ENCODE measurements at places on chromosomes 12 and 14. TPM values are rescaled to one million over a fixed set of nuclear protein-coding genes. Genes with fewer than 3 reads are reported as not detected.
A peak's percentile ranks its signal among the peaks of the same experiment; 100 is the strongest.

GRCh38 chr14:71952381-71953363, 20.4 kb downstream of the RGS6 start:
- no peak for DNase-seq

DNA sequence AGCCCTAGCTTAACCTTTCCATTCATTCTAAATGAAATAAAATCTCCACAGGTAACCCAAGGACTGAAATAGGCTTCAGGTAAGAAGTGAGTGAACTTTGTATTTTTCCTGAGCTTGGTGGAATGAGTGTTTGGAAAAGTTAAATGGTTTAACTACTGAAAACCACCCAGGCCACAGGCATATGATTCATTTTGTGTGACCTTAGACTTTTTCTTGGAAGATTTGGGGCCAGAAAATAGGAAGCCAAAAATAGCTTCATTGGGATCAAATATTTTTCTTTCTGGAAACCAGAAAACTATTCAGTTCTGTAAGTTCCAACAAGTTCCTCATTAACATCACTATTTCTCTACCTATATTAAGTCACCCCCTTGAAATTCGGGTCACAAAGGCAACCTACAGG, 212.6 kb downstream of the PCNX1 start:
- no peak for DNase-seq

Gene GDF3
- 0.91 TPM for polyA plus RNA-seq

DNA sequence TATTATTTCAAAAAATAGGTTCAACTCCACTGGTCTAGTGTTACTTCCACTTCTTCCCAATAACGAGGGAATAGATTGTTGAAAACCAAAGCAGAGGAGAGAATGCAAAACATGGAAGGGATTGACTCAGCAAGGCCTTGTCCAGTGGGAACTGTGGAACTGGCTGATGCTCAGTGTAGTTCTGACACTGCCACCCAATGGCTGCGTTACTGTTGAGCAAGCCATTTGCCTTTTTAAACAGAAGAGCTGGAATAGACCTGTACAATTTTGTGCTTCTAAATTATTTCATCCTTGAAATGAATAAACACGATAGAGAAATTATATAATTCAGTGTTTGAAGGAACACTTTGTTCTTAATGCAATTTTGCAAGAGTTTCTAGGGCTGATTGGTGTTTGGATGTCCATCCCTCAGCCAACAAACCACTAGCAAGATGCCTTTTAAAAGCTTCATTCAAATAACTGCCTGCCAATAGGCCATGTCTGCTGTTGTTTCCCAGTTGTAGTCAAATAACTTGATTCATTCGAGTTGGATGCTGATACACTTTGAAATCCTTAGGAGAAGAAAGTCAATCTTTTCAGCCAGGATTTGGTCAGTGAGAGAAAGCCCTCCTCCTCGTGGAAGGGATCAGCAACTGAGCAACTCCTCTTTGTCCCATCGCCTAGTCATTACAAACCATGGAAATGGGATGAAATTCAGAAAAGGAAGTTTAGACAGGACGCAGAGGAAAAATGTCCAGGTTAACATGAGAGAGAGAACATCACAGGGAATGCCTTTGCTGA, 7.3 kb upstream of the MGP start:
- DNase-seq = no peak

DNA sequence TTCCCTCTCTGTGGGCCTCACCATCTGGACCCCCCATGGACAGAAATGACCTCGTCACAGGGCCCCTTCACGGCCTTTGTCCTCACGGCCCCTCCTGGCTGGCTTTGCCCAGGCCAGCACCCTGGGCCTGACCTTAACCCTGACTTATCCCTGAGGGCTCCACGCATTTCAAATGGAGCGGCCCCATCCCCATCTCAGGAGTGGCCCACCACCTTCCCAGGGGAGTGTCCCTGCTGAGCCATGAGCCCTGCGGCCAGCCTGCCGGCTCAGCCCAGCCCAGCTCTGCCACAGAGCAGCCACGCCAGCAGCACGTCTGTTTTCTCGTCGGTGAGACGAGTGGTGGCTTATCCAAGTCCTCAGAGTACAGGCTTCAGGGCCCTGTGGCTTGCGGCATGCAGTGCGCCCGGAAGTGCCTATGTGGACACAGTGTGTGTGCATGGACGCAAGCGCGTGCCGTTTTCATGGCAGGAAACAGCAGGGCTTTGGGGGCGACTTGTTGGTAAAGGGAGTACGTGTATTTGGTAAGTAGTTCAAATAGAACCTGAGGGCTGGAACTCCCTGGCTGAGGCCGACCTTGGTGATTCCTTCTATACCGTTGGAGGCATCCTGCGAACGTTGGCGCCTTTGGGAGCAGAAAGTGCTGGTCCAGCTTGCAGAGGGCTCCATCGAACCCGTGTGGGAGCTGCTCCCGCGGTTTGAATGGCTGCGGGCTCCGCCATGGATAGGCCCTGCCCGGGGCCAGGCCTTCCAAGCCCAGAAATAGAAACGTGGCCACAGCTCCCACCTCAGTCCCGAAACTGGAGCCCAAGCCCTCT, 52.1 kb downstream of the LRCOL1 start:
- DNase-seq = no peak

- no peak for DNase-seq
Measured at GRCh38 chr14:58765418-58765831, 127.7 kb downstream of the DACT1 start.

Gene C14orf132
- 34.7 TPM for polyA plus RNA-seq

- DNase-seq = no peak
Measured at GRCh38 chr14:65042296-65042695, 55.6 kb downstream of the FNTB start.

DNA sequence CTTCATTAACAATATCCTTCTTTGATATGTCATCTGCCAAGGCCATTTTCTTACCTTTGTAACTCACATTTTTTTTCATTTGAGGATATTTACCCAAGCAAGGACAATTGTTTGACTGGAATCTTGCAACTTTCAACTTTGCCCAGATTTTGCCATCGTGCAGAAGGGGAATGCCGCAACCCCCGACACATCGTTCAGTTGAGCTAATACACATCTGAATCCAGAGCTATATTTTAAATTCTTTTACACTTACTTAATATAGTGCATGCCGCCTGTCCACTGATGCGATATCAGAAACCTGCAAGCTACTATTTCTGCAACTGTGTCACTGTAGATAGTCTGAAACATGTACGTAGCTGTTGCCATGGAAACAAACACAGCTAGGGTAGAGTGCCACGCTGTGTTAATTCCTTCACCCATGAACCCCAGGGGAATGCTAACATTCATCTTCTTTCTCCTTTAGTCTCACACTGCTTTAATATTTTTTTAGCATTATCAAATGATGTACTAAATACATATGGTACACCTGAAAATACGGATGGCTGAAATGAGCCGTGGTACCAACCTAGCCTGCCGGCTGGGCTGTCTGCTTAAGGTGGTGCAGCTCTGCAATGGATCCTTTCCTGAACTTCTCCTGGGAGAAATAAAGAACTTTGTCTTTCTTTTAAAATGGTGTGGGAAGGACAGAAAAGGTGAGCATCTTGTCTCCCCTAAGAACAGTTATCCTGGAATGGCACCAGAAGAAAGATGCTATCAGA, 77.0 kb upstream of the FOXN3 start:
- peak; percentile 38 for DNase-seq

DNA sequence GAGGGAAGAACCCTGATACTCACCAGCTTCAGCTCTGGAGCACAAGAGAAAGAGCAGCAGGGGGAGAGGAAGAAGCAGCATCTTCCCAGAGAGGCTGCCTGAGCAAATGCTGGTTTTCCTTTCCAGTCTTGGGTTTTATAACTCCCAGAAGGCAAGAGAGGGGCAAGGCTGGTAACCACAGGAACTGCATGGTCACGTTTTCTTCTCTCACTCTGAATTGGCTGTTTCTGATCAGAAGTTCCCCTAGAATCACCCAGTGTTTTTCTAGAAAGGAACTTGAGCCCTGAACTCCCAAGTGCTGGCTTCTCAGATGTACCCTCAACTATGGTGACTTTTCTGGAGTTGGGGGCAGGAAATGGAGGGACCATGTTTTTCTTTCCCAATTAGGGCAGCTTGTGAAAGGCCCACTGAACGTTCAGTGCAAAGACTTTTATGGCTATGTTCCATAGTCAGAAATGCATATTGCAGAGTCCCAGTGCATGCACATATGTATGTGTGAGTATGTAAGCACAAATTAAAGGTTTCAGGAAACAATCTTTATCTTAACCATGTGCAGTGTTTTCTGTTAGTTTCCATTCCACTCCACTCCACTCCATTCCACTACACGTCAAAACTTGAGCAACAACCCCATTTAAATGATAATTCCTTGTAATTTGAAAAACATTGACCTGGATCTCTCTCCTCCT, at the start of gene CMA1:
Gene CMA1 (minus strand): TSS at position 111 of the 686 bp plus-strand sequence. CDS start 30 bp downstream, at position 81.
- DNase-seq = no peak
